Right ventricle myocardium inferior (tissue), 1 donor: ENCODE measurements at places on chromosomes 6 and 20.
A peak's percentile ranks its signal among the peaks of the same experiment; 100 is the strongest.

- peak; percentile 87 for DNase-seq
These were observed 14.5 kb downstream of the TCF15 start for GRCh38 chr20:595330-596308.

DNA sequence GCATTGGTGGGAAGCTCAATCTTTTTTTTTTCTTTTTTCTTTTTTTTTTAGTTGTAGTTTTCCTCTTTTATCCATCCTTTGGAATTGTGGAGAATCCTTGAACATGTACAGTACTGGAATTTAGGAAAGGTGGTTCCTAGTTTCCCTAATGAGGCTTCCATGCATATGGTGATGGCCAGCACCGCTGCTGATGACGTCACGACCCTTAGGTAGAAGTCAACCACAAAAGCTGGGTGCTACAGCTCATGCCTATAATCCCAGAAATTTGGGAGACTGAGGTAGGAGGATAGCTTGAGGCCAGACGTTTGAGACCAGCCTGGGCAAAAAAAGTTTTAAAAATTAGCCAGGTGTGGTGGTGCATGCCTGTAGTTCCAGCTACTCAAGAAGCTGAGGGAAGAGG lies 79.3 kb upstream of the SOX4 start:
- no peak for DNase-seq

GRCh38 chr20:41168281-41169161 lies 31.2 kb downstream of the PLCG1 start:
- no peak for DNase-seq

DNA sequence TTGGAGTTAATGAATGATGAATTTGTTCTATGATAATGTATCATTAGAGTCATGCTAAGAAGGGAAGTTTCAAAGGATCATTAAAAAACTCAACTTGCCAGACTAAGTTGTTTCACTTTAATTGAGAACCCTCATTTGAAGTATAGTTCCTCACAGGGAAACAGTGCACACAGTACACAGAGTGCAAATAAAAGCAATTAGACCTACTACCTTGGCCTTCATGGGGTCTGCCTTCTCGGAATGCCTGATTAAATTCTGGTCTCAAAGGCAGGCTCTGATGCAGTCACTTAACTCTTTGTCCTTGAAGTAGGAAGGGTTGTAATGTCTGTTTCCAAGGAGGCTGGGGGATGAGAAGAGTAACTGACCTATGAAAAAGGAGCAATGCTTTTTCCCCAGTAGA lies 457.3 kb downstream of the TBC1D32 start:
- DNase-seq: no peak

- no peak for DNase-seq
These were observed 78.7 kb downstream of the GMDS start for GRCh38 chr6:2166717-2167116.

- peak; percentile 79 for DNase-seq
These were observed 235.8 kb downstream of the NFATC2 start for GRCh38 chr20:51306521-51307358.

GRCh38 chr6:139474145-139475108 lies 100.0 kb upstream of the CITED2 start:
- no peak for DNase-seq

DNA sequence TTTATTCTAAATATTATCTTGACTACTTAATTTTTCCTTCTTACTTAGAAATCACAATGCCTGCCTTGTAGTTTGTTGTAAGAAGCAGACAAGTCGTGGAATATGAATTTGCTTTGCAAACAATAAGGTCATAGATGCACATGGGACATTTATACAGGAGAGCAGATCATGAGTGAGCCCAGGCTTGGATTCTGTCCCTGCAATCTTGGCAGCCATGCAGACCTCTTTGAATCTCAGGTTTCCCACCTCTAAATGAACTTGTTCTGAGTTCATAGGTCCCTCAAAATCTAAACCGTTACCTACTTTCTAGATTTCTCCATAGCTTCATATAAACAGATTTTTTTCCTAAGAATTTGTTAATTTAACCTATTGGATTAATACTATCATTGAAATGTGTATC lies 19.5 kb downstream of the KIAA0408 start:
- DNase-seq: no peak

DNA sequence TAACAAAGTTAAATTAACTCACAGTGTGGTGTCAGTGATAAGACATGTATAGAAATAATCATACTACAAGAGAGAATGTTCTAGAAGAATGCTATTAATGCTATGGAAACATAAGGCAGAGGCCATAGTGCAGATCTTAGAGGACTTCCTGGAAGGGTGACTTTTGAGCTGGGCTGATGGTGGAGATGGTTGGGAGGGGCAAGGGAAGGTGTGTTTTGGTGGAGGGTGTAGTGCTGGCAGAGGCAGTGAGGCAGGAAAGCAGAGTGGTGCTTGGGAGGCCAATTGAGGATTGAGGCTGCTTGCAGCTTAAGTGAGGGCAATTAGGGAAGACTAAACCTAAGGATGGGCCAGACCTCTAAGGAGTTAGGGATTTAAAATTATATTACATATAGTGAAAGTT lies 58.5 kb upstream of the FNDC1 start:
- no peak for DNase-seq

GRCh38 chr6:148427333-148427732 lies 84.7 kb downstream of the SASH1 start:
- no peak for DNase-seq

DNA sequence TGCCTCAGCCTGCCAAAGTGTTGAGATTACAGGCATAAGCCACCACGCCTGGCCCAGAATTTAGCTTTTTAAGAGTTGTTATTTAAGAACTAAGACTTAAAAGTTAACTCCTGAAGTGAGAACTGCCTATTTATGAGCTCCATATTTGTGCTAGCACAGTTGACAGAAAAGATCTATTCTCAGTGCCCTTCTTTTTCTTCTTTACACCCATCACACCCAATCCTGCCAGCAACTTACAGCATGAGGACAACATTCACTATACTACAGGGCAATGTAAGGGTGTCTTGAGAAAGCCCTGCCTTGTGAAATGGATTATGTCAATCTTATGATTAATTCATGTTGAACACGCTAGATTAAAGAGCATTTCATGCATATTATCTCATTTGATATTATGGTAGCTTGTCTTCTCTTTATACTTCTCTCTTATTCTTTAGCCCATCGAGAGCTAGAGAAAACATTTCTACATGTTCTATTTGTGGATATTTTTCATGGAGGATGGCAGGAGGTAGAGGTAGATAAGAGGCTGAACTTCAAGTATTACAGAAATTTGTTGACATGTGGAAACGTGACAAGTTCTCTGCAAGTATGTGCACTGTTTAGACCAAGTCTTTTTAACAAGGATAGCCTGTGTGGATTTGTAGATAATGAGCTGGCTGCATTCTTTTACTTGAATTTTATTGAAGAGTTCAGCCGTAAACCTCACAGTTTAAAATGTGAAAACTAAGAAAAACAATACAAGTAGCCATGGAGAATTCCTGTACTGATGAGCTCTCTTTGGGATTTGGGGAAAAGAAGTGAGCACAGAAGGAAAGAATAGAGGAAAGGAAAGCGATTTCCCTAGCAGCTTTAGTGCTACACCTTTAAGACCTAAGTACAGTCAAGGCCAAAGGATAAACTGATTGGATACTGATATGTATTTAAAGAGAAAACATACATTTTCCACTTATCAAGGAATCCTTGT lies 212.2 kb downstream of the ARHGAP18 start:
- DNase-seq: no peak

DNA sequence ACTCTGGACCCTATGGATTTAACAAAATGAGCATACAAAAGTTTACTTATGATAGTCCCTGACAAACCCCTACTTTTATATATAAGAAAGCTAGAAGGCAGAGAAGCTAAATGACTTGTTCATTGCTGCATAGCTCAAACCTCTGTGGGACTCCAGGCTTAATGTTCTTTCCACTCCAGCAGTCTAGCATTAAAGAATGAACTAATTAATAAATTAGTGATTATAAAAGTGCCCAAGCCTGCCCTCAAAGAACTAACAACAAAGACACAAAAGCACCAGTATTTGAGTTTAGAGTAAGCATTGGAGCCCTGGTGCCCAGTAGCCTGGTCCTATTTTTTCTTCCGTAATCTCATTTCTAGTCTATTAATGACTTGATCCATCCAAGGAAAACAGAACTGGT lies 59.9 kb downstream of the LAMA4 start:
- no peak for DNase-seq

DNA sequence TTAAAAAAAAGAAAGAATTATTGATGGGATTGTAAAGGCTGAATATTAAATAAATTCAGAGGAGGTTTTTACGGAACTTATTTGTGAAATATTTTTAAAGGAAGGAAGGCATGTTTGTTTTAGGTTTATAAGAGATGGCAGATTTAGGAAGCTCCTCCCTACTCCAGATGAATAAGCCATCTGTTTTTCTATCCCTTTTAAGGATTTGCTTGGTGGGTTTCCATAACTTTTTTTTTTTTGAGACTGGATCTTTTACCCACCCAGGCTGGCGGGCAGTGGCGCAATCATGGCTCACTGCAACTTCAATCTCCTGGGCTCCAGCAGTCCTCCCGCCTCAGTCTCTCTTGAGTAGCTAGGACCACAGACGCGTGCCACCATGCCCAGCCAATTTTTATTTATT lies 30.4 kb downstream of the PTPRA start:
- no peak for DNase-seq

DNA sequence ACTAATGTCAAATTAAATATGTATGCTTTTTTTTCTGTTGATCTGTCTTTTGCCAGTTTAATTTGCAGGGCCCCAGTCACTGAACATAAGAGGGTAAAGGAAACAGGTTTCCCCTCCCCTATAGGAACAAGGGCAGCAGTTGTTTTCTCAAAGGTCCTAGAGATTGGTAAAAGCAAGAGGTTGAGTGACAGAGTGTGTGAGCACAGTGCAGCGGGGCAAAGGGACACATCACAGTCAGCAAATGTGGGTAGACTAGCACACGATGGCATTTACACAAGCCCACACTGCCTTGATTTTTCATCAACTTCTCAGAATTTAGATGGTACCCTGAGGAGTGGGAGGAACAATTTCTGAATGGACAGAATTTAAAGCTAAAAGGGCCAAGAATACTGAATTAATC lies 138.7 kb upstream of the MYLIP start:
- no peak for DNase-seq

DNA sequence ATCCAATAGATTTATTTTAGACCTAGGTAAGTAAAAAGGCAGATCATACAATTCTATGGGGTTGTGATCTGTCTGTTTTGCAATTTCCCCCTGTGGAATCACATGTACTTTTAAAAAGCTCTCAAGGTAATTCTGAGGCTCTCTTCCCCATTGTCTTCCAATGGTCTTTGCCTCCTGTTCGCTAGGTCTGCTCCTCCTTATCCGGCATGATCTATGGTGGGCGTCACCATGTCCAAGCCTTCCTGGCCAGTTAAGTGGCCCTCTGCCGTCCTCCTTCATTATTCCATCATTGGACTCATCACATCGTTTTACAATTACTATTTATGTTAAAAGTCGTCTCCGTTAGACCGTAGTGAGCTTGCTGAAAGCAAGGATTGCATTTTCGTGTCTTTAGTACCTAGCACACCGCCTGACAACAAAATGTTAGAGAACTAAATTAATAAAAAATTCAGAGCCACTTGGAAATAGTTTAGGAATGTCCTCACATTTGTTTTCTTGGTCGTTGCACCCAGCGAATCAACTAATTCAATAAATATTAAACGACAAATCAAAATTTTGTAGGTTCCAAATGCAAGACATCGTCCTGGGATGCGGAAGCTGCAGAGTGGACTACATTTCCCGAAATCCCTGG lies 2.2 kb upstream of the STXBP5 start:
- no peak for DNase-seq

GRCh38 chr20:17636523-17637412 lies 45.3 kb downstream of the RRBP1 start:
- DNase-seq: no peak

DNA sequence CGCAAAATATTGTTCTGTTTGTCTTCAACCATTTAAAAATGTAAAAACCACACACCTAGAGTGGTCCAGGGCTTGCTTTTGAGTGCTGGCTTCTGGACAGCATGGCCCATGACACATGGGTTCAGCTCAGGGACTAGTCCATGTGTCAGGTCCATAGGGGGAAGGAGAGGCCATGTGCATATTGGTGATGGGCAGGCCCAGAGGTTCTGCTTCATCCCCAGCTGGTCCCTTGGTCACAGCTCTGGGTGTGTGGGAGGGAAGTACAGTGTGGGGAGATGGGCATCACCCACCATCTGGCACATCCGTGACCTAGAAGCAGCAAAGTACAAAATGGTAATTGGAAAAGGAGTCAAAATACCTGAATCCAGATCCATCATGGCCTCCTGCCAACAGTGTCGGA lies 50.7 kb downstream of the STK35 start:
- DNase-seq: no peak

- no peak for DNase-seq
These were observed 121.3 kb downstream of the VEGFA start for GRCh38 chr6:43891072-43891870.

GRCh38 chr6:167495506-167496401 lies 170.9 kb downstream of the TTLL2 start:
- no peak for DNase-seq

- DNase-seq: no peak
These were observed 125.4 kb downstream of the RNASET2 start for GRCh38 chr6:166830891-166831363.

DNA sequence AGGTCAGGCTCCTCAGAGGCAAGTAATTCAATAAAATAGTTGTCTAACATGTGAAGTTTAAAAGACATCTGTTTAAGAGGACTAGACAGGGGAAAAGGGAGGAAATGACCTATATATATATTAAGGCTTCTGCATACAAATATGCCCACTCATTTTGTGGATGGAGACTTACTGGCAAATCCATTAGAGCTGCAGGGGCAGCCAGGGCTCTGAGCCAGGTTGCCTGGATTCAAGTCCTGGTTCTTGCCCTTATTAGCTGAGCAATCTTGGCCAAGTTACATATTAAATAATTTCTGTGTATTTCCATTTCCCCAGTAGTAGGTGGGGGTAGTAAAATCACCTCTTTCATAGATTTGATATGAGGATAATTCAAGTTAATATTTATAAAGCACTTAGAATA lies 287.0 kb upstream of the RIMS1 start:
- no peak for DNase-seq

GRCh38 chr20:59151820-59152219 lies 11.8 kb upstream of the ZNF831 start:
- peak; percentile 32 for DNase-seq

- no peak for DNase-seq
These were observed 10.9 kb upstream of the LPIN3 start for GRCh38 chr20:41329435-41330342.

DNA sequence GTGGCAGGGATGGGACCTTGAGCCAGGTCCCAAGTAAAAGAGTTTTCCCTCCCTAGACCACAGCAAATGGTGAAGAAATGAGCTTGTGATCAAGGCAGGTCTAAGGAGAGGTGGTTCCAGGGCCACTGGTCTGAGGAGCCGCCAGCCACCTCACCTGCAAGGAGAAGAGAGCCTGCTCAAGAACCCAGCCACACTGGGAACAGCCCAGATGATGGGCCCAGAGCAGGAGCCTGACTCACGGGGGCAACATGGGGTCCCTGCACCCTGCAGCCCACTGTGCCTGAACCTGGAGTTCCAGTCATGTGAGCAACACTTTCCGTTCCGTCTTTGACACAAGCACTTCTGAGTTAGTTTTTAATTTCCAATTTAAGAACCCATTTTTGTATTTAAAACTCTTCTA lies 204.5 kb upstream of the CDH4 start:
- DNase-seq: no peak
